ENCODE measurements at places on chromosomes 5 and 9. TPM values are rescaled to one million over a fixed set of nuclear protein-coding genes. Genes with fewer than 3 reads are reported as not detected.

Gene POU5F2
- 1.2 TPM for total RNA-seq

Gene PTGER4
- total RNA-seq = 61.0 TPM

Gene TNFSF15
- total RNA-seq = 0.43 TPM

Gene BTNL9
- 0.41 TPM for total RNA-seq

Gene CDX1
- not detected for total RNA-seq

Gene FAM163B
- not detected for total RNA-seq

Gene KCNMB1
- total RNA-seq = not detected

Gene FAM219A
- 15.0 TPM for total RNA-seq

Gene LCN1
- total RNA-seq = not detected

Gene SARDH
- total RNA-seq = 7.5 TPM
